ENCODE measurements at places on chromosomes 6 and 20.

GRCh38 chr6:10478187-10479040, 42.7 kb upstream of the GCNT2 start:
- DNase-seq, result peak; percentile 60

DNA sequence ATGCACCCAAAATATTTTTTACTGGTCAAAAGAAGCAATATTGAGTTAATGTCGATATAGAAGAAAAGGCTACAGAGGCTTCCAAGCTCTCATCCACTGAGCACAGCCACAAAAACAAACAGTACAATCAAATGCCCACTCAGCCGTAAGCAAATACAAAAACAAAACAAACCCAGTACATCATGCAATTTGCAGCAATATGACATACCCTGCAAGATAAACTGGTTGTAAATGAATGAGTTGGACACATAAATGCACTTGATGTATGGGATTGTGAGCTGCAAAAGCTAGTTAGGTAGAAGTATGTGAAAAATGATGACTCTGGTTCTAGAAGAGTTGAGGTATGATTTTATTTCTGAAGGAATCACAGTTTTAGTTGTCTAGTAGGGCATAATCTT, 83.9 kb downstream of the SESN1 start:
- DNase-seq, result no peak

GRCh38 chr20:46791722-46792416, 82.4 kb downstream of the SLC2A10 start:
- no peak for DNase-seq

- DNase-seq, result no peak
Observed at GRCh38 chr20:7617797-7618196, 322.5 kb downstream of the HAO1 start.

DNA sequence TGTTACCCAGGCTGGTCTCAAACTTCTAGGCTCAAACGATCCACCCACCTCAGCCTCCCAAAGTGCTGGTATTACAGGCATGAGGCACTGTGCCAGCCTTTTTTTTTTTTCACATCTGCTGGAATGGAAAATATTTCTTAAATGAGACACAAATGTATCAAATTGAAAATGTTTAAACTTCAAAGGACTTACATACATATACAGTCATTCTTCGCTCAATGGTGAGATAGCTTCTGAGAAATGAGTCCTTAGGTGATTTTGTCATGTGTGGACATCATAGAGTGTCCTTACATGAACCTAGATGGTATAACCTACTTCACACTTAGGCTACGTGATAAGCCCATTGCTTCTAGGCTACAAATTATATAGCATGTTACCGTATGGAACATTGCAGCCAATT, 43.1 kb downstream of the MICA start:
- no peak for DNase-seq

DNA sequence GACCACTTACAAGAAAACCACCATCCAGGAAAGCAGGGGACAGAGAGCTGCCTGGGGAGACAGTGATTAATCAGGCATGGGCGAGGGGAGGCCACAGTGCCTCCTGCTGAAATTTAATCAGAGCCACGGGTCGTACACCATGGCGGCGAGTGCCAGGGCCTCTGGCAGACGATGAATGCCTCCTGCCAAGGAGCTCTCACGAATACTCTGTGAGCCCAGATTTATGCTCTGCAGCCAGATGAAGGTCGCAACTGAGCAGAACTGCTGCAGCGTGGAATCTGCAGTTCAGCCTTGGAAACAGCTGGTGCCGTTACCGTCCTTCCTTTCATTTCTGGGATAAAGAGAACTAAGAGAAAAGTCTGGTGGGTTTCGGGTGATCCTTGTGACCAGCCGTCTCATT, 85.6 kb downstream of the BFSP1 start:
- no peak for DNase-seq

- no peak for DNase-seq
Observed at GRCh38 chr6:136127873-136128272, 122.2 kb downstream of the MTFR2 start.

DNA sequence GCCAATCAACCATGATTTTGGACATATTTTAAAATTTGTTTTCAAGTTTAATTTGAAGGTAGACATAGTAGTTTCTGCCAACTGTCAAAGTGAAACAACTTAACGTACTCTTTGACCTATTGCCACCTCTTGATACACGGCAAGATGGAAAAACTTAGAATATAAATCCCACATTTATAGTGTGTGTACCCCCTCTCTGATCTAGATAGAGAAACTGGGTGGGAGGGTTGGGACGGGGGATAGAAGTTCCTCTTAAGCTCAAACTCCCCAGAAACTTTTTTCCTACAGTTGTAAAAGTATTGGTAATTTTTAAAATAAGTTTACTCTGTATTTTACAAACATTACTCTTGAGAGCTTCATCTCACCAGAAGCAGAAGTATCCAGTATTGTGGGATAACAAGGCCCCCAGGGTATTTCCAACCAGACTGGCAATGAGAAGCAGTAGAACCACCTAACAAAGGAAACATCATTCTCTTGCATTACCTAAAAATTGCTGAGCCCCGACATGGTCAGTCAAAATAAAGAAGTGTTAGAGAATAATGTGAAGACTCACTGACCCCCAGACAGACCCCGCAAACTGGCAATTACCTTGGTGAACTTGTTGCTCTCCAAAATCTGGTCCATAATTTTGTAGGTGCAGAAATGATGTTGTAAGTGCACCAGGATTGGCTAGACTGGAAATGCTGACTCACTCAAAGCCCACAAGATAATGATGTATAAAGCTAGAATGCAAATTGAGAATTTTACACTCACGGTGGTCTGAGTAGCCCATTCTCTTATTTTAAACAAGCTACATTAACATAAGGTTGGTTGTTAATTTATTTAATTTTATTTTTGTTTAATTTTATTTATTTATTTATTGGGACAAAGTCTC, 74.7 kb upstream of the TNFAIP3 start:
- DNase-seq, result no peak

DNA sequence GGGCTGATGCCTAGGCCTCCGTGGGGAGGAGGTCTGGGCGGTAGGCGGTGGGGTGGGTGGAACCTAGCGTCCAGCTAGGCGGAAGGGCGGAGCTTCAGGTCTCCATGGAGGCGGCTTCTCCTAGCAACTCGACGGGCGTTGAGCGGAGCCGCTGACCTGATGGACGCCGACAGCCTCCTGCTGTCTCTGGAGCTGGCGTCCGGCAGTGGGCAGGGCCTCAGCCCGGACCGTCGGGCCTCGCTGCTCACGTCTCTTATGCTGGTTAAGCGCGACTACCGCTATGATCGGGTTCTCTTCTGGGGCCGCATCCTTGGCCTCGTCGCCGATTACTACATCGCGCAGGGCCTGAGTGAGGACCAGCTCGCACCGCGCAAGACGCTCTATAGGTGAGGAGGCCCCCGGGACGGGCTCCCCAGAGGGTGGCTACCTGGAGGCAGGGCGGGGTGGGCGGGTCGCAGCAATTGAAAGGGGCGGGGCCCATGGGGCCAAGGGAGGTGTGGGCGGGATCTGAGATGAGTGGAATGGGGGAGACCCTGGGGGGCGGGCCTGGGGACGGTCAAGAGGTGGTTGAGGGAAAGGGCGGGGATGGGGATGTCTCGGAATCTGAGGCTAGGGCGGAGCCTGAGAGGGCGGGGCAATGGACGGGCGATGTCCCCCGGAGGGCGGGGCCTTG, at the start of gene RSPH9:
TSS of gene RSPH9 (plus strand) at position 97 of the 673 bp plus-strand sequence. CDS start at position 160, 63 bp downstream.
- DNase-seq, result peak; percentile 53

DNA sequence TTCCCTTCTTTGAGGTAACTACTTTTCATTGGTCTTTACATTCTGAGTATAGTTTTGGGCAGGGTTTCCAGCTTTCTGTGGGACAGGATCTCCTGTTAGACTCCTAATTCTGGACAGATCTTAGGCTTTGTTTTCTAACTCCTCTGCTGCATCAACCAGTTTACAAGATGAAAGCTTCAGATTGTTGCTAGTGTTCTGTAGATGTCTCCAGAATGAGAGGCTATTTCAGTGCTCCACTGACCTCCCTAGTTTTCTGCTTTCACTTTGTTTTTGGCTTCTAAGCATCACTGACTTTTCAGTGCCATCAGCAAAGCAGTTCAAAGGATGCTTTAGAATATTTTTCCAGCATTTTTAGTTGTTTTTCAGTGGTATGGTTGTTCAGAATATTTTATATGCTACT, 101.4 kb downstream of the LIN28B start:
- DNase-seq, result no peak

DNA sequence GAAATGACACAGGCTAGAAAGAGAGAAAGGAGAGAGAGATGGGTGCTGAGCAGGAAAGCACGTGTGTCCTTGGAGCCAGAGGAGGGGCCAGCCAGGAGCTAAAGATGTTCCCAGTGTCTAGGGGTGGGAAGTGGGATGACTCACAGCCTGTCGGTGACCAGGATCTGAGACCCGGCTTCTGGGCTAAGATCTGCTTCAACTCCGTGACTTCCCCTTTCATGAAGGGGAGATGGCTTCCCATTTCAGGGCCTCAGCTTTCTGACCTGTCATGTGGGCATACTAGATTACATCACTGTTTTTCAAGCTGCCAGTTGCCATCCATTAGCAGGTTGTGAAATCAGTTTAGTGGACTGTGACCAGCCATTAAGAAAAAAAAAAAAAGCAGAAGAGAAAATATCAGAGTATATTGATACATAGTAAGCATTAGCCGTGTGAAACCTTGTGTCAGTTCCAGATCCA, 5.4 kb downstream of the TGM3 start:
- peak; percentile 100 for DNase-seq

DNA sequence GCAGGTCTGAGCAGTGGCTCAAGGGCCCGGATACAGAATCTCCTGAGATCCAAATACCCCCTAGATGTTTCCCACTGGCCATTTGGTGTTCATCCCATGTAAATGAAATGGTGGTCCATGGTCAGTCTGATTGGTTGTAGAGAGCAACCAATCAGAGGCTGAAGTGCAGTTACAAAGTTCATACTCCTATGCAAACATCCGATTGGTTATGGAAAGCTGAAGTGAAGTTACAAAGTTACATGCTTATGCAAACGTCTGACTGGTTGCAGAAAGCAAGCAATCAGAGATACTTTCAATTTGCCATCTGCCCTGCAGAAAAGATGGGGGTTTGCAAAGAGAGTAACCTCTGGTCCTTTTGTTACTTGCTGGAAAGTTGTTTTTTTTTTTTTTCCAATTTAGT, 313.6 kb downstream of the CDKAL1 start:
- no peak for DNase-seq

- DNase-seq, result no peak
Observed at GRCh38 chr20:22699396-22699795, 115.0 kb upstream of the FOXA2 start.

GRCh38 chr6:105805501-105806023, 280.6 kb upstream of the PRDM1 start:
- DNase-seq, result peak; percentile 74

- peak; percentile 4 for DNase-seq
Observed at GRCh38 chr20:24453869-24454268, 15.6 kb upstream of the SYNDIG1 start.

- no peak for DNase-seq
Observed at GRCh38 chr20:49615401-49616153, 47.6 kb upstream of the PTGIS start.

GRCh38 chr6:36131511-36132245, 1.4 kb downstream of the MAPK13 start:
- DNase-seq, result peak; percentile 68

- DNase-seq, result no peak
Observed at GRCh38 chr20:39533858-39534257, 571.7 kb downstream of the DHX35 start.

- no peak for DNase-seq
Observed at GRCh38 chr6:113055061-113055460, 707.9 kb downstream of the RFPL4B start.

- DNase-seq, result no peak
Observed at GRCh38 chr6:34146801-34147592, 1.1 kb upstream of the GRM4 start.

GRCh38 chr6:52726741-52727535, 36.3 kb downstream of the GSTA2 start:
- no peak for DNase-seq

GRCh38 chr6:106318851-106319250, 6.7 kb downstream of the ATG5 start:
- DNase-seq, result peak; percentile 19

DNA sequence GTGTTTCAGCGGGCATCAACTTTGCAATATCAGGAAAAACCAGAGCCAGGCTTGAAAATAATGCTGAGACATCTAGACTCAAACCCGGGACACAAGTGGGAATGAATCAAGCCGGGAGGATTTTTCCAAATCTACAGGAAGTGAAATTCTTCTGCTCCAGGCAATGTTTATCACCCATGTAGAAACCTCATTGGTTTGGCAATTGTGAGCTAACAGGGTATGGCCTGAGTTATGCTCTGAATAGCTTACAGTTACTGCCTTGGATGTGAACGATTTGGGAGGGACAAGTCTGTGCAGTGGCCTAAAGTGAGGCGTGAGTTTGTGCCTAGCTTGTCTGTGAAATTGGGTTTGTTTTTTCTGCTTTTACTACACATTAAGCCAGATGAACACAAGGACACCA, 87.4 kb downstream of the PCSK2 start:
- no peak for DNase-seq

DNA sequence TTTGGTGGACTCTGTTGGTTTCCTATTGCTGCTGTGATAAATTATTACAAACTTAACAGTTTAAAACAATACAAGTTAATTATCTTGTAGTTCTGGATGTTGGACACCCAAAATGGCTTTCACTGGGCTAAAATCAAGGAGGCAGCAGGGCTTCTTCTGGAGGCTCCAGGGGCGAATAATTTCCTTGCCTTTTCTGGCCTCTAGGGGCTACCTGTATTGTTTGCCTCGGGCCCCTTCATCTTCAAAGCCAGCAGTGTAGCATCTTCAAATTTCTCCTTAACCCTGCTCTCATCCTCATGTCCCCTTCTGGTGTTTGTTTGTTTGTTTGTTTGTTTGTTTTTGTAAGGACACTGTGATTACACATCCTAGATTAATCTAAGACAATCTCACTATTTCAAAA, 60.5 kb upstream of the ANKEF1 start:
- DNase-seq, result no peak

GRCh38 chr6:17853533-17853932, 133.9 kb downstream of the KIF13A start:
- no peak for DNase-seq

DNA sequence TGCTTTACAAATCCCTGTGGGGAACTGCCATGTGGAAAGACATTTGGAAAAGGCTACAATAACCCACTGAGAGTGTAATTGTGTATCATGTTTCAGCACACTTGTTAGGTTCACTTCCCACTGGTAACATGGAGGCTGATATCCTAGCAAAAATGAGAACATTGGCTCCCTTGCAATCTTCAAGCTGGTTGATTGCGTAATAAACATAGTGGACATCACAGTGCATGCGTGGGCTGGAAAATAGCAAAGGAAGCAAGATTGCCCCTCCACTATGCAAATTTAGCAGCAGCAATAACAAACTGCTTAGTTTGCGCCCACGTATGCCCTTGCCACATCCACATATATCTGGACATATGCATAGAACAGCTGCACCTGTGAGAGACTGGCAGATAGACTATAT, 410.2 kb downstream of the MEI4 start:
- DNase-seq, result no peak

DNA sequence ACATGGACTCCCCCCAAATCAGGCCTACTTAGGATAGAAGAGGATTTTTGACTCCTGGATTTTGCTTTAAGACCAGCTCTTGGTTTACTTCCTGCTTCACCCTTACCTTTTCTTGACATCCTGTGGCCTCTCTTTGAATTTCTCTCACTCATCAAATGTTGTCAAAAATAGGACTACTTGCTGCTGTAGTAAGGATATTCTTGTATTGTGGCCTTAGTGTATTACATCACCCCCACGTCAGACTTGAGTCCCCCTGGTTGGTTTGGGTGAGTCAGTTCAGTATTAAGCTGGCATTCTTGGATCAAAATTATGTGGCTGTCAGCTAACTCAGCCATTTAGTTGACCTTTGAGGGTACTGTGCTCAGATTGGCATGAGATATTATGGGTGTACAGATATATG, 1.1 kb downstream of the TPX2 start:
- DNase-seq, result no peak
